NCI-H1092 (cell line): ENCODE measurements at places on chromosomes 5 and 9.
A peak's percentile ranks its signal among the peaks of the same experiment; 100 is the strongest.

DNA sequence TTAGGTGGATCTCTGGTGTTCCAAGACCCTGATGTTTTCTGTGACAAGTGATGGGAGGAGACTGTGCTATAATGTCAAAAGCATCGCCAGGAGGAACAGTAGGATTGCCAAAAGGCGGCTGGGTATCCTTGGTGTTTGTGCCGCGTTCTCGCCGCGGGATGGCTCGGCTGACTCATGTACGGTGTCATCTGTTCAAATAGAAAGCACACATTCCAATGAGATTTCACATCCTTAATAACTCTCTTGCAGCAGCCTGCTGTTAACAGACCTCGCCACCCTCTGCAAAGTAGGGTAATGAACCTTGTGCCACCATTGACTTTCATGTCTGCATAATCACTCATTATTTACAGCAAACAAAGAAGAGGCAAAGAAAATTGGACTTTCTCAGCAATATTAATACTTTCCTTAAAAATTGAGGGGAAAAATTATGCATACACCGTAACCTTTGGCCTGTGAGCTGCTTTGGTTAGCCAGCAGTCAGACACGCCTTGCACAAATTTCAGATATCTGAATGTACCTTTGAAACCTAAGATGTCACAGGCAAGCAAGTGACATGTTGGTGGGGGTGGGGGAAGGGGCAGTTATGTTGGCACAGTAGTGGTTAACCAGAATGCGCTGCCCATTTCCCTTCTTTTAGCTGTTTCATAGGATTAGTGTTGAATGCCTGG, 289.4 kb downstream of the EFNA5 start:
- no peak for DNase-seq

DNA sequence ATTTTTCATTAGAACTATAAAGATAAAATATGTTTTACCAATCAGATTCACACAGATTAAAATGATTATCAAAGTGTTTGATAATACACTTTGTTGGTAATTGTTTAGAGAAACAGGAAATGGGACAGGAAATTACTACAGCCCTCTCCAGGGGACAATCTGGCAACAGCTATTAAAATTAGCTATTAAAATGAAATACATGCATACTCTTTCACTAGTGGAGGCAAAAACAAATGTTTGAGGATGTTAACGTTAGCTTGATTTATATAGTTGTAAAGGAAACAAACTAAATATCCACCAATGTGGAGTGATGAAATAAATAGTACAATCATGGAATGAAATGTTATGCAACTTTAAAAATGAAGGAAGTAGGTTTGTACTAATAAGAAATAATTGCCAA, 53.7 kb downstream of the TARS1 start:
- no peak for DNase-seq

- DNase-seq: no peak
These were observed 128.7 kb downstream of the PALM2AKAP2 start for GRCh38 chr9:109908459-109909390.

DNA sequence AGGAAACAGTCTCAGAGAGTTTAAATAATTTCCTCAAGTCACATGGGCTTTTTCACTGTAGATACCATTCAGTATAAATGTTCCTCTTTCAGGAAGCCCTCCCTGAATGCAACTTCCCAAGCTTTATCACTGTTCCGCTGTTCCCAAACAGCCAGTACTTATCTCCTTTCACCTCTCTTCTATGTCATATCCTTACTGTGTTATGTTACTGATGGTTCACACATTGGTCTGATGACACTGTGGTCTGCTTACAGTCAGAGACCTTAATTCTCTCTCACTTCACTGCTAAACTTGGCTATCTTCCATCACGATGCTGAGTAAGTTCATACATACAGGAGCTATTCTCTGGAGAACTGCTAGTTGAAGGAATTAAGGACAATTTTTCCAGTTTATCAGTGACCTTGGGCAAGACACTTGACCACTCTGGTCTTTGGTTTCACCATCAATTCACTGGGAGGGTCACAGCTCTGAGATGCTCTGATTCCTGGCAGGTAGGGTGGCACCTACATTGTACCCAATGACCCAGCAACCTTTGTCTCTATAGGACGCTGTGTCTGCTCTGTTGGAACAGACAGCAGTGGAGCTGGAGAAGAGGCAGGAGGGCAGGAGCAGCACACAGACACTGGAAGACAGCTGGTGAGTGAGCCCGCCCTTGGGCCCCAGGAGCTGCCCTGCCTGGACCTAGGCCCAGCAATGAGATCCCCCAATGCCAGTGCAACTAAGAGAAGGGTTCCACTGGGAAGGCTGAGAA, 42.1 kb upstream of the RARS1 start:
- DNase-seq: no peak

DNA sequence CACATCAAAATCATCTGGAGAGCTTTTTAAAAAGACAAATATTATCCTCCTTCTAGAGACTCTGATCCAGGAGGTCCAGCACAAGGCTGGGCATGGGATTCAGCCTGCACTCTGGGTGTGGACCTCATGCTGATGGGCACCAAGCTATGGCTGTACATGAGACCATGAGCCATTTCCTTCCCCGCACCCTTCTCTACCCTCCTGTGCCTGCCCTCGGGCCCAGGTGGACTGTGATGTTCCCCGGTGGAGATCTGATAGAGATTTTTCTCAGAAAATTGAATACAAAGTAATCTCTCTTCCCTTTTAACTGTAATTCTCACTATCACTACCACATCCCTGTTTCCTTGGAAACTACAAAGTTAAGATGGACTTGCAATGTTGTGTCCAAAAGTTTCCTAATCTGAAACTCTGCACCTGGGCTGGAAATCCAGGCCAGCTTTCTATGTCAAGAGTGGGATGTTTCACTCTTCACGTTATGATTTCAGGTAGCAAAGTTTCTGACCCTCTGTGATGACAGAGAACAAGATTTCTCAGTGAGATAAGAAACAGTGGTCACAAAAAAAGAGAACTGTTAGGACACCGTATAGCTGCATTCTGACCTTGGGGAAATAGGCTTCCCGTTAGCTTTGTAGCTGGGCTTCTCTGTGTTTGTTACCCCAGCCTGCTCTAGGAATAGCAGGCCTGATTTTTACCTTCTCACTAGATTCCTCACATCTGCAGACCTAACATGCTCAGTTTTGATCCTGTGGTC, 11.5 kb downstream of the SFXN1 start:
- no peak for DNase-seq

DNA sequence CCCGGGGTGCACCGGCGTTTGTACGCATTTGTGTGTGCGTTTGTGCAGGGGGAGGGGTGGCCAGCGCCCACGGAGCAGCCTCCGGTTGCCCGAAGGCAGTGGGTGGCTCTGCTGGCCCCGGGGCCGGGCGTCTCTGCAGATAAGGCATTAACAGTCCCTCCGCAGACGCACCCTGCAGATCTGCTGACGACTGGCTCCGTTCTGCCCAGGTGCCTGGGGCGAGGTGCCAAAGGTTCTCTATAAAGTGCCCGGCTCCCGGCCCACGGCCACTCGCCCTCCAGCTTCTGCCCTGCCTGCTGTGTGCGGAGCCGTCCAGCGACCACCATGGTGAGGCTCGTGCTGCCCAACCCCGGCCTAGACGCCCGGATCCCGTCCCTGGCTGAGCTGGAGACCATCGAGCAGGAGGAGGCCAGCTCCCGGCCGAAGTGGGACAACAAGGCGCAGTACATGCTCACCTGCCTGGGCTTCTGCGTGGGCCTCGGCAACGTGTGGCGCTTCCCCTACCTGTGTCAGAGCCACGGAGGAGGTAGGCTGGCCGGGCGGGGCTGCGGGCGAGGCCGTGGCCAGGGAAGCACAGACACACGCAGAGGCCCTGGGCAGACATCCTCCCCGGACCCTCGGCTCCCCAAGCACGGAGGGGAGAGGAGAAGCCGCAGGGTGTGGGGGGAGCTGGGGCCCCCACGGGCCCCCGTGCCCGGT, at the start of gene SLC6A19:
TSS of gene SLC6A19 (plus strand) at position 269 of the 699 bp plus-strand sequence. CDS start at position 325, 56 bp downstream.
- DNase-seq: no peak

DNA sequence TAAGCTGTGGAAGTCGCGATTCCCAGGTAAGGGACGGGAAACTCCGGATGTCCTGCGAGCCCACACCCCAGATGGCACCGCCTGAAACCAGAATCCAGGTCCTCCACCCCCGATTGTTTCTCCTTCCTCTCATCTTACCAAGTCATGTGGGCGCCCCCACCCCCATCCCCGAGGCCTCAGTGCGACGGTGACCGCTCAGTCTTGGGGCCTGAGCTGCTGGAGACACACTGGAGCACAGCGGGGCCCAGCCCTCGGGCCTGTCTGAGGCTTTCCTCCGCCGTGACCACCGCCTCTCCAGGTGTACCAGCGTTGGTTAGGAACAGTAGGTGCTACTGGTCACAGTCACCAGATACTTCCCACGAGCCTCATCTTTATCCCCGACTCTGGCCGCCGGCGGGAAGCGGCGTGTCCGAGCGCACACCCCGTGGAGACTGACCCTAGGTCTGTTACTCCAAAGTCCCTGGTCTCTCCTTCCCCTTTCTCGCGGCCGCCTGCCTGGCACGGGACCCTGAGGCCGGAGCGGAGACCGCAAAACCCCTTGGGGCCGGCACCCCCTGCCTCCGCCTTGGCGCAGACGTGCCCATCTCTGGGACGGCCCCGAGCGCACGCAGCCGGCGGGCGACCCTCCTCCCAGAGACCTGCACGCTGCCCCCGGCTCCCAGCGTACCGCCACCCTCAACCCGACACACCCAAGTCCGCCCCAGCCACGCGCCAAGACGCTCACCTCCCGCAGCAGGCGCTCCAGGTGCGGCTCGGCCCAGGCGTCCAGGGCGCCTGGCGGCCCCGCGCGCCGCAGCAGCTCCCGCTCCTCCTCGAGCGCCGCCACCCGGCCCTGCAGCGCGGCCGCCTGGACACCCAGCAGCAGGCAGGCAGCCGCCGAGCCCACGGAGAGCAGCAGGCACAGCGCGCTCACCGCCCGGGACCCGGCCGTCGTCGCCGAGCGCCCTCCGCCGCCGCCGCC, 733 bp downstream of the COL23A1 start:
- no peak for DNase-seq

DNA sequence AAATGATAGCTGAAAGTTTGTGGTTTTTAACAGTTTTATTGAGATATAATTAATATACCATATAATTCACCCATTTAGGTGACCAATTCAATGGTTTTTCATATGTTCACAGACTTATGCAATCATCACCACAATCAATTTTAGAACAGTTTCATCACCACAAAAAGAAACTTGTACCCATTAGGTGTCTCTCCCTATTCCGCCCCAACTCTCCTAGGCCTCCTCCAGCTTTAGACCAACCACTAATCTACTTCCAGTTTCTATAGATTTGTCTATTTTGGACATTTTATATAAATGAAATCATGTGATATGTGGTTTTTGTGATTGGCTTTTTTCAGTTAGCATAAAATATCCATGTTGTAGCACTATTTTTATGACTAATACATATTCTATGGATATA, 38.6 kb downstream of the YTHDC2 start:
- no peak for DNase-seq

GRCh38 chr9:137313956-137314560, 12.0 kb upstream of the NRARP start:
- DNase-seq: no peak

GRCh38 chr9:22055090-22055489, 46.0 kb upstream of the CDKN2B start:
- DNase-seq: no peak

DNA sequence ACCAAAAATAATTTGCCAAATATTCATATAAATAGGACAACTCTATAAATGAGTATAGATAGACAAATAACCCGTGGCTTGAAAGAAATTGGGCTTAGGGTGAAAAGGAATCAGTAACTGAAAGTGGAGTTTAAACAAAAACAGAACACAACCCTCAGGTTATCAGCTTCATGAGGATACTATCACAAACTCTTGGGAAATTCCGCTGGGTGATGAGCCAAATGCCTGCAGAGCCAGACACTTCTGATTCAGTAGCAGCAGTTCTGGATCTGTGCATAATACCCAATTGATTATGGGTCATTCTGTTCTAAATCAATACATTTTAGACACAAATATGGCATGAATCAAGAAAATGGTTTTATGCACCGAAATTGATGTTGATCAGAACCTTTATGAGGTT, 72.4 kb downstream of the CAMK4 start:
- no peak for DNase-seq

DNA sequence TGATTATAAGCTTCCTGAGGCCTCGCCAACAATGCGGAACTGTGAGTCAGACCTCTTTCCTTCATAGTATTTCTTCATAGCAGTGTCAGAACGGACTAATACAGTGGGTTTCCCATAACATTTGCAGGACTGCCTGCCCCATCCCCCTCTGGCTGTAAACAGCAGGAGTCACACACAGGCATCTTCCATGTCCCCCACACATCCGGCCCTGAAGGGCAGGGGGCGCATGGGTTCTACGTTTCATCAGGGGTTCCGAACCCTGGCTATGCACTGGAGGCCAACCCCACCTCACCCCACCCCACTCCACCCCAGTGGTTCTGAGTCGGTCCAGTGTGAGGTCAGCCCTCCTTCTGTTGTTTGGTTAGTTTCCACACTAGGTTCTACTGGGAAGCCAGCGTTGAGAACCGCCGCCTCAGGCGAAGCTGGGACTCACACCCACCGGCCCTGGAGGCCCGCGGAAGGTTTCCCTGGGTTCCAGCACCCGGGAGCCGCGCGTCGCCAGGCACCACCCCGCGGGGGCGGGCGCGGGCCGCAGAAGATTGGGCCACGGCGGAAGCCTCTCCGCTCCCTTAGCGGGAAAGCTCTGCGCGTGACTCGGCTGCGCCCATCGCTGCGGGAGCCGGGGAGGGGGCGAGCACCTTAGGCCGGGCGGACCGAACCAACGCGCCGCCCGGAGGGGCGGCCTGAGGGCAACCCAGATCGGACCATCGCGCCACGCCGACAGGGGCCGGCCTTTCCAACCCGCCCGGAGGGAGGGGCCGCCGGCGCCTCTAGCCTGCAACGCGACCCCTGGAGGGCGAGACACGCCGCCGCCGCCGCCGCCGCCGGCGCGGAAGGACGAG, at the start of gene RUSC2:
TSS of gene RUSC2 (plus strand) at position 799 of the 842 bp plus-strand sequence. CDS start 56,411 bp downstream, outside the sequence.
- peak; percentile 87 for DNase-seq
